Activated CD4-positive, alpha-beta T cell treated with anti-CD3 and anti-CD28 coated beads for 1 hour (primary cell): ENCODE measurements at places on chromosomes 5 and 9.

- no peak for DNase-seq
Measured at GRCh38 chr5:72937517-72938061, 18.3 kb upstream of the FCHO2 start.

GRCh38 chr5:142422429-142422828 is 97.6 kb upstream of the SPRY4 start:
- DNase-seq: no peak

- DNase-seq: no peak
Measured at GRCh38 chr5:178469975-178470759, 120.0 kb downstream of the COL23A1 start.

DNA sequence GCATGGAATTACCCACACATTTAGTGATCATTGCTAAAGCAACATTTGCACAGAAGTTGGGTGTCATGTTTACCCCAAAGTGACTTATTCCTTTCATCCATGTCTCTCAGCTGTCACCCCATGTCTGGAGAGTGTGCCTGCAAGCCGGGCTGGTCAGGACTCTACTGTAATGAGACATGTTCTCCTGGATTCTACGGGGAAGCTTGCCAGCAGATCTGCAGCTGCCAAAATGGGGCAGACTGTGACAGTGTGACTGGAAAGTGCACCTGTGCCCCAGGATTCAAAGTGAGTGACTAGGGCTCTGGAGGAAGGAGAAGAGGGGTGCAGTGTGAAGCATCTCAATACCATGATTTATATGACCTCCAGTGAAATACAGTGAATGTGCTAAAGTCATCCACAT is 99.9 kb upstream of the PRRC1 start:
- DNase-seq: no peak

DNA sequence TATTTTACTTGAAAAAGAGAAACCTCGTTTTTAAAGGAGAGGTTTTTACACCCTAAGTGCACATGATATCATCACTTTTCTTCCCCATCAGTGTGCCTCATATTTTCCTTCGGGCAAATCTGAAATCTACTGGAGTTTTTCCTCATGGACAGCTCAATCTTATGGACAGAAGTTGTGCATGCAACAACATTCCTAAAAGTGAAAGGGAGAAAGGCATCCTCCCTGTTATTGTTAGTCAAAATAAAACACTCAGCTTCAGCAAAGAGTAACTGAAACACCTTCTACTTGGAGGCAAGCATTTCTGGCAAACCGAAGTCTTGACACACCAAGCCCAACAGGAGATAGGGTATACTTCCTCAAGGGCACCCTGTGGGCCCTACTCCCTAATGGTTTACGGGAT is 217.9 kb downstream of the BNC2 start:
- DNase-seq: no peak

- no peak for DNase-seq
Measured at GRCh38 chr9:108271646-108272348, 584.0 kb downstream of the ACTL7B start.
